ENCODE measurements at places on chromosomes 11 and 22. TPM values are rescaled to one million over a fixed set of nuclear protein-coding genes. Genes with fewer than 3 reads are reported as not detected.

NAGA gene
- total RNA-seq: 50.1 TPM

LIF gene
- 1.1 TPM for total RNA-seq

APOBEC3B gene
- 0.74 TPM for total RNA-seq

KIAA1671 gene
- total RNA-seq: 51.1 TPM

ENTHD1 gene
- not detected for total RNA-seq

MRPL11 gene
- total RNA-seq: 37.5 TPM

ARRB1 gene
- 25.9 TPM for total RNA-seq

KDM4D gene
- total RNA-seq: 1.2 TPM

RAB38 gene
- 50.1 TPM for total RNA-seq

GTSE1 gene
- total RNA-seq: 0.91 TPM

SLN gene
- total RNA-seq: not detected

SLC22A9 gene
- total RNA-seq: not detected

SCUBE1 gene
- 34.0 TPM for total RNA-seq

MOV10L1 gene
- 0.14 TPM for total RNA-seq

BEST1 gene
- total RNA-seq: 5.2 TPM

MS4A6A gene
- 153 TPM for total RNA-seq

MN1 gene
- 0.89 TPM for total RNA-seq

BATF2 gene
- total RNA-seq: 7.6 TPM

CCDC15 gene
- 0.96 TPM for total RNA-seq

Data from adrenal gland (tissue), 19 donors.